Activated naive CD8-positive, alpha-beta T cell treated with anti-CD3 and anti-CD28 coated beads for 36 hours (primary cell): ENCODE measurements at places on chromosomes 5 and 9. TPM values are rescaled to one million over a fixed set of nuclear protein-coding genes. Genes with fewer than 3 reads are reported as not detected.

Gene PFN3
- total RNA-seq = not detected

Gene MYO10
- not detected for total RNA-seq

Gene TPPP
- total RNA-seq = 0.08 TPM

Gene SLCO6A1
- not detected for total RNA-seq

Gene FCN2
- not detected for total RNA-seq

GRCh38 chr5:11384441-11385250, 519.6 kb downstream of the CTNND2 start:
- peaks cover 8% of the 10 kb centered on the region for H3K4me1 ChIP-seq
- H3K4me3 ChIP-seq = no peak overlapping the region
- DNase-seq = peak; percentile 12

DNA sequence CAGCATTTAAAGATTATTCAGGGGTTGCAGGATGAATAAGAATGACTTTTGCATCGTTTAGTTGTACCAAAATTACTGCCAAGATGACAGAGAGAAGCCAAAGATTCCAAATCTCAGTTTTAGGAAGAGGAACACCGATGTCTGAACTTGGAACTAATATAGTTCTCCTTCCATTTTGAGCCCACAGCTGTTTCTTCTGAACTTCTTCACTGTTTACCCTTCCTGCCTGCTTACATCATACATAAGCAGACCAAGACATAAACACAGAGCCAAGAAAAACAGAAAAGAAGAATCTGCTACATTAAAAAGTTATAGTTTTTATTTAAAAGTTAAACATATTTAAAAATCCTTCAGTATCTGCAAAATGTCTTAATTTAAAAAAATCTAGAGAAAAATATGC, 146.9 kb upstream of the RAPGEF1 start:
- DNase-seq = no peak
- peaks cover 6% of the 10 kb centered on the region for H3K36me3 ChIP-seq
- peaks cover 4% of the 10 kb centered on the region for H3K4me1 ChIP-seq
- H3K27me3 ChIP-seq = no peaks in the 10 kb centered on the region
- no peak overlapping the region for H3K27ac ChIP-seq

- no peak overlapping the region for H3K27ac ChIP-seq
- no peak overlapping the region for H3K4me3 ChIP-seq
- peaks cover 10% of the 10 kb centered on the region for H3K27me3 ChIP-seq
- no peak for DNase-seq
Measured at GRCh38 chr5:135480511-135480910, 28.4 kb upstream of the TIFAB start.

GRCh38 chr5:40306869-40307487, 372.7 kb upstream of the PTGER4 start:
- no peaks in the 10 kb centered on the region for H3K36me3 ChIP-seq
- H3K4me3 ChIP-seq = no peak overlapping the region
- no peaks in the 10 kb centered on the region for H3K4me1 ChIP-seq
- H3K27me3 ChIP-seq = peaks cover 2% of the 10 kb centered on the region
- DNase-seq = no peak
- H3K27ac ChIP-seq = no peak overlapping the region

DNA sequence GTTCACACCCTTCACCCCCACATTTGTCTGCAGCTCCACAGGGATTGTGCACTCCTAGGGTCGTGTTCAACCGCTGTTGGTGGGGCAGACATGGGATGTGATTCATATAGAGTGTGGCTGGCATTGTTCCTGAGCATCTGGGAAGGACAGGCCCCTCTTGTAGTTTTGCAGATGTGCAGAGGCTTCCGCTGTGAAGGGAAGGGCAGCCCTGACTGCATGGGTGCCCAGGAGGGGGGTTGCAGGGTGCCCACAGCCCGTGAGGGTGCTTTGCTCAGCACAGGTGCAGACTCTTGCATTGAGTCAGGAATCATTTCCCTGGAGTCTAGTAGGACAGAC, 30.2 kb upstream of the PITX1 start:
- H3K4me3 ChIP-seq = no peak overlapping the region
- no peak for DNase-seq
- no peaks in the 10 kb centered on the region for H3K4me1 ChIP-seq
- H3K27ac ChIP-seq = no peak overlapping the region
- H3K36me3 ChIP-seq = no peaks in the 10 kb centered on the region

- H3K27ac ChIP-seq = no peak overlapping the region
- DNase-seq = no peak
- H3K27me3 ChIP-seq = no peaks in the 10 kb centered on the region
Measured at GRCh38 chr9:70618784-70619183, 204.3 kb upstream of the KLF9 start.

GRCh38 chr5:175460126-175460525, 16.1 kb upstream of the DRD1 start:
- DNase-seq = no peak
- peaks cover 9% of the 10 kb centered on the region for H3K27me3 ChIP-seq
- H3K27ac ChIP-seq = no peak overlapping the region
- H3K4me3 ChIP-seq = no peak overlapping the region
- H3K4me1 ChIP-seq = peaks cover 22% of the 10 kb centered on the region

DNA sequence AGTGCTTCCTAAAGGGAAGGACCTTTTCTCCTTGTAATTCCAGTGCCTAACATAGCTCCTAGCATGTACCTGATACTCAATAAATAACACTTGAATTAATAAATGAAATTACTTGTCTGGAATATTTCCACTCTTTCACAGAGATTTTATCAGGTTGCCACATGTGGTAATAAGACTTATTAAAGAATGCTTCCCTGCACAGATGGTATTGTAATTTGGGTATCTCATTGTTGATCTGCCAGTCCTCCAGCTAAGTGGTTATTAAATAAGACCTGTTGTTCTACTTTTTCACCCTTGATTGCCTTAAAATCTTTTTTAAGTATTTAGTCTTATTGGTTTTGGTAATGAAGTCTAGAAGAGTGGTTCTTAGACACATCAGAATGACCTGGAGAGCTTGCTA, 28.1 kb upstream of the CETN3 start:
- H3K36me3 ChIP-seq = no peaks in the 10 kb centered on the region
- H3K4me1 ChIP-seq = peaks cover 7% of the 10 kb centered on the region
- no peak overlapping the region for H3K4me3 ChIP-seq
- peaks cover 13% of the 10 kb centered on the region for H3K27me3 ChIP-seq
